IPS DF 19.7 (cell line): ENCODE measurements at places on chromosomes 1 and 21.

- no peak for DNase-seq
Observed at GRCh38 chr21:36023092-36023480, 37.2 kb downstream of the SETD4 start.

- DNase-seq, result no peak
Observed at GRCh38 chr1:1842360-1843146, 48.3 kb downstream of the GNB1 start.

- DNase-seq, result no peak
Observed at GRCh38 chr1:38138498-38139233, 92.1 kb upstream of the POU3F1 start.

DNA sequence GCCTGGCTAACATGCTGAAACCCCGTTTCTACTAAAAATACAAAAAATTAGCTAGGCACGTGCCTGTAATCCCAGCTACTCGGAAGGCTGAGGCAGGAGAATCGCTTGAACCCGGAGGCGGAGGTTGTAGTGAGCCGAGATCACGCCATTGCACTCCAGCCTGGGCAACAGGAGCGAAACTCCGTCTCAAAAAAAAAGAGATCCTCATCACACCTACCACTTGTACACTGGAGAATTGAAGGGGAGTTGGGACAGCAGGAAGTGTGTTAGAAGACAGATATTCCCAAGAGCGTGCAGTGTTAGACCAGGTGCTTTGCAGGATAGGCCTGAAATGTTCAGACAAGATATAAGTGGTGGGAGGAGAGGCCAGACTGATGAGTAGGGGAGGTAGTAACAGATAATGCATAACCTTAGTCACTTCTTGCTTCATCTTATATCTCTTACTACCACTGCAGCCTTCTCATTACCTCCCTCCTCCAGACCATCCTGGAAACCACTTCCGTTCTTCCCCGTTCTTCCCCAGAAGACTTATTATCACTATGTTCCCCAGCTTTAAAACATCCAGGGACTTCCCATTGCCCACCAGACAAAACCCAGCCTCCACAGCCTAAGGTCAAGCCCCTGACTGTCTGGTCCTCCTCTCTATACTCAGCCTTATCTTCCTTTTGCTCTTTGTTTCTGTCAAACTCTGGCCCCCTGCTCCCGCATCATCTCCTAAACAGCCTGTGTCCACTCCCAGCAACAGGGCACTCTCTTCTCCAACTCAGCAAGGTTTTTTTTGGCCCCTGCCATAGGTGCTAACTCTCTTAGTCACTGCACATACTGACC lies 21.3 kb downstream of the FAM20B start:
- no peak for DNase-seq

- DNase-seq, result no peak
Observed at GRCh38 chr1:40907899-40908298, 45.7 kb upstream of the CITED4 start.

DNA sequence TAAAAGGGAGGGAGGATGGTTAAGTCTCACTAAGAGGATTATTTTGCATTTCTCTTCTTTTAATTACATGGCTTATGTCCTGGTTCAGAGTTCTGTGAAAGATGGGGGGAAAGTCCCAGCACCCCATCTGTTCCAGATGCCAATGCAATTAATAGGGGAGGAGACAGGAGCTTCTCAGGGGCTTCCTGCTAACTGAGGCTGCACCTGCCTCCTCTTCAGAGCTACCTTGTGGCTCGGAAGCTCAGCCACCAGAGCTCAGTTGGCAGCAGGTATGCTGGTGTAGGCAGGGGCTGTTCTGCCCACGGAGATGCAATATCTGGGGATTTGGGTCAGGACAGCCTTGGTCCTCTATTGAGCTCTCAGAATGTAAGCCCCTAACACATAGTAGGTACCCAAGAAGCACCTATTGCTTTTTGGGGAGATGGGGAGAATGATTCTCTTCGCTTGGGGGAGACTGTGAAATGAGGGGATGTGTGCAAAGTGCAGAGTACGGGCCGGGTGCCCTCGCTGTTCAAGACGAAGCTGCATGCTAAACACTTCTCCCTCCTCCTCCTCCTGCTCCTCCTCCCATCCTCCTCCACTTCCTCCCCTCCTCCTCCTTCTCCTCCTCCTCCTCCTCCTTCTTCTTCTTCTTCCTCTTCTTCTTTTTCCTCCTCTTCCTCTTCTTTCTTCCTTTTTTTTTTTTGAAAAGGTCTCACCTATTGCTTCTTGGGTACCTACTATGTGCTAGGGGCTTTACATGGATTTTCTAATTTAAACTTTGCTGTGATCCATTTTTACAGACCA lies 279.0 kb downstream of the PTPRU start:
- no peak for DNase-seq

GRCh38 chr1:68136187-68136586 lies 85.8 kb upstream of the DIRAS3 start:
- no peak for DNase-seq

- no peak for DNase-seq
Observed at GRCh38 chr1:245810181-245810769, 655.5 kb downstream of the KIF26B start.

GRCh38 chr1:218611916-218612585 lies 266.9 kb downstream of the TGFB2 start:
- no peak for DNase-seq

DNA sequence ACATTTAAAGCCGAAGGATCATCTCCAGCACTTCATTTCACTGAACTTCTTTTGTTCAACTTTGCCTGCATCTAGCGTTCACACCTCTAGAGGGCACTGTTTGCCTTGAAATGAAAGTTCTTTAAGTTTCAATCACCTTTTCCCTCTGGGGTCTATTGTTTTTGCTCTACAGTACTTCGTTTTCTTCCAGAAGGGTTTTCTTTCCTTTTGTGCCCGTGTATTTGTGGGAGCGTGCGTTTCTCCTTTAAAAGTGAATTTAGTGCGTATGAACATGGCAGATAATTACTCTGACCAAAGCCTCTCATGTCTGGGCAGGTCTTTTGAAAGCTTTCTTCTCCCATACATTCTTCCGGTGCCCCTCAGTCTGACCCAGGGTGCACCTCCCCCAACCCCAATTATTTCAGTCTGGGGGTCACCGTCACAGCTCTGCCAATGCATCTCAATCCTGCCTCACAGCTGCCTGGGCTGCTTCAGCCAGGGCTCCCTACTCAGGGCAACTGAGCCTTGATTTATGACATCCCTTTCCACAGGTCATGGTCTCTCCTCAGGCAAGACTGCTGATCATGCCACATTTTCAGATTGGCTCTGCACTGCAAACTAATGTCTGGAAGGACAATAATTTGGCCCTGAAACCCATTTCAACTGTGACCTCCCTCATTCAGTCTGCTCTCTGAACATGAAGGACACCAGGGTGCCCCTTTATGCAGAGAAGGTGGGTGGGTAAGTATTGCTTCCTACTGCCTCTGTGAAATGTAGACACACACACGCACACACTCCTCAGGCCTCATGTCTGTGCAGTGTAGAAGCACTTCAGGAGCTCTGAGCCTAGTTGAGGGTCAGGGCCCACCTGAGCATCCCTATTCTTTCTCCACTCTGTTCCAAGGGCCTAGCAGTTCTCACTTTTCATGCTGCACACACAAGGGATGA lies 88.6 kb downstream of the NUF2 start:
- peak; percentile 48 for DNase-seq

DNA sequence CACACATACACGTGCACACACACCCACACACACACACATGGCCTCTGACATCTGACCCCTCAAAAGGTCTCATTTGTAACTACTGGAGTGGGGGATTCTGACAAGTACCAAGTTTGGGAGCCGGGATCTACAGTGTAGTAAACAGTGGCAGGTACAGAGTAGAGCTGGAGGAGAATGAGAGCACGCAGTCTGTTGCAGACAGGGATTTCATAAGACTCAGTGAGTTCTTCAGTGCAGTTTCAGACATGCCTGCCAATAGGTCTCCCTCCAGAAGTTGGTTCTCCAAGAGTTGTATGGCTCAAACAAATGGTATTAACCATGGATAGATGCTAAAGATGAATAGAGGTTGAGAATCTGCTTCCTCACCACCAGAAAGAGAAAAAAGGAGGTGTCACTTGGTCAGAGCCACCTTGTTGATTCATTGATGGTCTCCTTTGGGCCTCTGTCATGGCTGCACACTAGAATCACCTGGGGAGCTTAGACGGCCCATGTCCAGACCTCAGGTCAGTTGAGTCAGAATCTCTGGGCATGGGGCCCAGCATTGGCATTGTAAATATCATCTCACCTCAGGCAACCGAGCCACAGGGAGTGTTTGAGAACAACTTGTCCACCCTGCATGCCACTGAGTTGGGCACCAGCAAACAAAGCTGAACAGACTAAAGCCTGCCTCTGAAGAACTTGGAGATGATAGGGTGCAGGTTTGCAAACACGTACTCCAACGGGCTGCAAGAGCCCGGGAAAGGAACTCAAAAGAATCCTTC lies 122.1 kb downstream of the EDEM3 start:
- no peak for DNase-seq

DNA sequence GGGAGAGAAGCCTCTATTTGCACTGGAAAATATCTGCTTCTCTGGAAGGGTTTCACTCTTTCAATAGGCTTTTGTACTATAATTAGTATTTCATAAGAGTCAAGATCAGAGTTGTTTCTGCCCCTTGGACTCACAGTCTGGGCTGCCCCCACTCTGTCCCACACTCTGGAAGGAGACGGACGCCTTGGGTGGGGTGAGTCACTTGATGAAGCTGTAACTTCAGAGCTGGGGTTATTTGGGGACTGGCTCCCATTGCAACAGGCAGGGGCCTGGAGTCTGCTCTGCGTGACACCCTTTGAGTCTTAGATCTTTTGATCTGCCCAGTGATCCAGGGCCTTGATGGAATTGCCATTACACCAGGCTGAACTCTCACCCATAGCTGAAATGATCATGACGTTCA lies 4.0 kb upstream of the KCNA10 start:
- DNase-seq, result no peak

- no peak for DNase-seq
Observed at GRCh38 chr1:20587661-20588053, 1.2 kb upstream of the CDA start.

DNA sequence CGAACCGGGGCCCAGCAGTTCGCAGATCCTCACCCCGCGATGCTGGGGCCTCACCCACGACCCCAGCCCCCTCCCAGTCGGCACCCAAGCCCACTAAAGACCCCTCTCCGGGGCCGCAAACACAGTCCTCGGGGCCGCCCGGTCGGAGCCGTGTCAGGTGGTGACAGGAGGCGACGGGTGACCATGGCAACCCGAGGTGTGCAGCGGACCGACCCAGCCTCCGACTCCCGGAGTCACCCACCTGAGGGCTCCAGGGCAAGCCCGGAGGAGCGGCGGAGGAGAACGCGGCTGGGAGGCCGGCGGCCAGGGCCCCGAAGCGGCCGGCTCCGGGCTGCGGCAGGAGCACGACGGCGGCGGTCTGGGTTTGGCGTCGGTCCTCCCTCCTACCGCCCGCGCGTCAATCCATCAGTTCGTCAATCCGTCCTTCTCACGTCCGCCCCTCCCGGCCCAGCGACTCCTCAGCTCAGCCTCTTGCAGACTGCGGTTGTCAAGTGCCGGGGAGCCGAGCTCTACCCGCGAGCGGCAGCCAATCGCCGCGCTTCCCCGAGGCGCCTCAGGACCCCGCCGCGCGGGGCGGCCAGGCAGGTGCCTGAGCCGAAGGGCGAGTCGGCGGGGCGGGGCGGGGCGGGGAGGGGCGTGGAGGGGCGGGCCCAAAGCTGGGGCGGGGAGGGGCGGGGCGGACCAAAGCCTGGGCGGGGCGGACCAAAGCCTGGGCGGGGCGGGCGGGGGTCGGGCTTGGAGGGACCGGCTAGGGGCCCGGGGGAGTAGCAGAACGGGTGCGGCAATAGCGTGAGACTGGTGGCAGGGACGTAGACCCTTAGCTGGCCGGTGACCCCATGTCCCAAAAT lies at the start of gene WDR47:
Gene WDR47 (minus strand): TSS at position 482 of the 848 bp plus-strand sequence. CDS start 18,590 bp downstream, outside the sequence.
- peak; percentile 80 for DNase-seq

- no peak for DNase-seq
Observed at GRCh38 chr1:14390816-14391215, 207.7 kb upstream of the KAZN start.

GRCh38 chr1:231040019-231040799 lies at the start of gene FAM89A:
Gene FAM89A, minus strand, starts transcription at chr1:231040254. Its CDS starts 43 bp downstream, at chr1:231040211.
- no peak for DNase-seq

GRCh38 chr1:160083968-160084770 lies 2.8 kb downstream of the KCNJ9 start:
- peak; percentile 79 for DNase-seq

GRCh38 chr1:20507248-20507563 lies 745 bp downstream of the MUL1 start:
- DNase-seq, result no peak

DNA sequence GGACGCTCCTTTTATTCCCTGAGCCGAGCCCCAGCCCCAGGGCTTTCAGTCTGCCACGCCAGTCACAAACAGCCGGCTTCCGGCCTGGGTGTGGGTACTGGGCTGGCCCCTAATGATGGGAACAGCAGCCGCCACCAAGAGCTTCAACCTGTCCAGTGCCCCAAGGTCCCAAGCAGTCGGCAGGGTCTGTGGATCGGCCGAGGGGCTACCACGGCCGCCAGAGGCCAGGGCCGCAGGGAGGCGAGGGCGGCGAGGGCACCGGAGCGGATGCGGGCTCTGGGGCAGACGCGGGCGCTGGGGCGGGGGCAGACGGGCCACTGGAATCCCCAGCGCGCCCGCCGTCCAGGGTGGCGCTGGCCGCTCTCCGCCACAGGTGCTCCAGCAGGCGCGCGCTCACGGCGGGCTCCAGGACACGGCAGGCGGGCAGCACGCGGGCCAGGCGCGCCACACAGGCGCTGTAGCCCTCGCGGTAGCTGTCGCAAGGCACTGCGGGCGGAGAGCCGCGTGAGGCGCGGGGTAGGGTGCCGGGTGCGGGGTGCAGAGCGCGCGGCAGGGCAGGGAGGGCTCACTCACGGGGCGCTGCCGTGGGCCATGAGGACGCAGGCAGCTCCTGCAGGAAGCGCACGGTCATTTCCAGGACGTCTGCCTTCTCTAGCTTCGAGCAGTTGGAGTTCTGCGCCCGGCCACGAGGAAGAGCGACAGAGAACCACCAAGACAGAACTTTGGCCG lies 887 bp downstream of the HES2 start:
- DNase-seq, result no peak

DNA sequence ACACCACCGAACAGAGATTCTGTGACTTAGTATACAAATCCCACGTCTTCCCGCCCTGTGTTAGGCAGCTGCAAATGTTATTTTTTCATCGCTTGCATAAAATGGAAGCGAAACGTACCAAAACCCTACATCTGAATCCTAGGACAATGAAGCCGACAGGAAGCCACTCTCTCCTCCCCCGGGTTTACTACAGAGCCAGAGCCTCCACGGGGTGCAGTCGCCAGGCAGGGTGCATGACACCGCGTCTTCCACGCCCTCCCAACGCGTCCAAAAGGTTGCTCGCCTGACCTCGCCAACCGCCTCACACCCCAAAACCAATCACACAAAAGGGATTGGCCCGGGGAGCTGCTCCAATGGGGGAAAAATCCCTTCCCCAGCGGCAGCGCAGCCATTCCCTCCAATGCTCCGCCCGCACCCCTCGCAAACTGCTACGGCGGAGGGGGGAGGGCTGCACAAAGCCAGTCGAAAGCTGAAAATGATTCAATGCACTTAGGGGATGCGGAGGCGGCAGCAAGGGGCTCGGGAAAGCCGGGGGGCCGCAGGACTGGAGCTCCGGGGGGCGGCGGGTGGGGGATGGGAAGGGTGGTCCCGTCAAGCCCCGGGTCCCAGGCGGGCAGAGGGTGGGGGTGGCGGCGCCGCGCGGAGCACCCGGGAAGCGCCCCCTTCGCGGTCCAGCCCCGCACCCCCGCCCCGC lies 701 bp downstream of the CEP170 start:
- no peak for DNase-seq

- DNase-seq, result no peak
Observed at GRCh38 chr1:59994302-59995198, 68.0 kb upstream of the CYP2J2 start.
